Naive thymus-derived CD4-positive, alpha-beta T cell (primary cell): ENCODE measurements at places on chromosomes 5 and 9. TPM values are rescaled to one million over a fixed set of nuclear protein-coding genes. Genes with fewer than 3 reads are reported as not detected.

- DNase-seq, result no peak
These were observed 453.6 kb downstream of the CSNK1G3 start for GRCh38 chr5:123965626-123966025.

- DNase-seq, result no peak
These were observed 40.2 kb upstream of the TEX48 start for GRCh38 chr9:114722081-114722621.

Gene ARAP3
- polyA plus RNA-seq, result not detected

Gene ZNF300
- 0.15 TPM for polyA plus RNA-seq

- no peak for DNase-seq
These were observed 31.1 kb upstream of the STXBP1 start for GRCh38 chr9:127580879-127581475.

Gene FGF18
- polyA plus RNA-seq, result not detected

DNA sequence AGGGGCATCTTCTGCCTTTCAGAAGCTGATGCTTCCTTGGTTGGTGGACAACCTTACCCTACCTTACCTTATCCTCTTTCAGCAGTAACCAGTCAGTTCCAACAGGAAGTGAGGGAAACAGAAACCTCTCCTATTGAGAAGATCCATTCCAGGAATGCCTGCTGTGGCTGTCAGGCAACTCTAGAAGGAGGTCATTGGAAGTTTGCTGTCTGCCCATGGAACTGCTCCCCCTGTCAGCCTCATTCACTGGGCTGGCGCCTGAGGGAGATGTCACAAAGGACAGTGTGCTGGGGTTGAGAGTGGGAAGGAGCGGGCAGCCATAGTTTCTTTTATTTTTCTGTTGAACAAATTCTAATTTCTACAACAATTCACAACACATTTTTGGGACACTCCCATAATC lies 54.7 kb downstream of the IRX1 start:
- no peak for DNase-seq

DNA sequence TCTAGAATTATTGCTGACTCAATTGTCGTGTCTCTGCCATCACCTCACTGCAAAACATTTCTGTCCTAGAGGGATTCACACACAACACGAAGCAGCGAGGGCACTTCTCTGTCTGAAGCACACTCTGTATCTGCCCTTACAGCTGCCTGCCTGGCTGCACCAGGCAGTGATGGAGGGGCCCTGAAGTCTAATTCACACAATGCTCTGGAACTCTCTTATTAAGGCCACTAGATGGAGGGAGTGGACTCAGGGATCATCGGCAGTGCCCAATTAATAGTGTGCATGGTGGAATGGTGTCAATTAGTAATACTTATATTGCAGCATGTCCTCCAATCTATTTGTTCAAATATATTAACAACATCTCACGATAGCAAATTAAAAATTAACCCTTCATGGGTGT lies 157.5 kb upstream of the MAP1B start:
- no peak for DNase-seq

DNA sequence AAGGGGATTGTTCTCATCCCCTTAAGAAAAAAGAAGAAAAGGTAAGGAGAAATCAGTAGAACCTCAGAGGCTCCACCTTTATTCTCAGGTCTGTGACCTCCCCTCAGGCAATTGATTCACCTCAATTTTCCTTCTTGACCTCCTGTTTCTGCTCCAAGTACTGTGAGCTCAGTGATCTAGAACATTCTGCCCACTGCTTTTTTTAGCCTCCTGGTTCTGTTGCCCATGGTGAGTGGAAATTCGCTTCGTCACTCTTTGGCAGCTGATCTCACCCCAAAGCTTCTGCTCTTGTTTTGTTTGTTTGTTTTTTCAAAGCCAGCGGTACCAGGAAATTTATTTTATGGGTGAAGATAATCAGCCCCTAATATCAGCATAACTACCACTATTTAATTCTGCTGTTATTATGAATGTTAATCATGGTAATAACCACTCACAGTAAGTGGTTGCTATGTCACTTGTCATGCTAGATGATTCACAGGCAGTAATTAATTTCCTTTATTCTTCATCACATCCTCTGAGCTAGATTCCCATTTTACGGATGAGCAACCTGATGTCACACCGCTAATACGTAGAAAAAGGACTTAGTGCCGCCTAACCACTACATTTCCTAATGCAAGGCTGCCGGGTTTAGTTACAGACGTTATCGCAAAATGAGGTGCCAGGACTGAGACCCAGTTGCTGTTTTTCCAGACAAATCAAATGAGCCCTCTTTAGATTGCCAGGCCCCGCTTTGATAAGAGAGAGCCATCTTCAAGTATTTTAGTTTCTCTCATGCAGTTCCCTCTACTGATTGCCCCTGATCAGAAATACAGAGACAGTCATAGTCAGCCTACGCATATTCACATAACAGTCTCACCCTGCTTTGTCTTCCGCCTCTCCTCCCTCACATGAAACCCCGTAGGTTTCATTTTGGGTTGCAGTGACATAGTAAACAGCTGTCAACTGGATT lies 78.2 kb downstream of the CYFIP2 start:
- DNase-seq, result no peak

DNA sequence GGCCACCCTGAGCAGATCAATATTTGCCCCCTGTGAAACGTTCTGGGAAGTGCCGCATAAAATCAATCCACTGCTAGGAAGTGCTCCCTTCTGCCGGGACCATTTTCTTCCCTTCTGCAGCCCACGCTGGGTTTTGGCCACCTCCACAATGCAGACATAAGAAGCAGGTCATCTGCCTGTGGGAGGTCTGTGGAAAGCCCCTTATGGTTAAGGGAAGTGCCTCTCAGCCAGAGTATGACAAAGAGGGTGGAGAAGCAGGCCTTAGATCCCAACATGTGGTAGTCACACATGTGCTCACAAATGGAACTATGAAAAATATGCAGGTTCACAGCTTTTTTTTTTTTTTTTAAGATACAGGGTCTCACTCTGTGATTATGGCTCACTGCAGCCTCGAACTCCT lies 82.8 kb downstream of the SLC1A3 start:
- no peak for DNase-seq

Gene GARIN3
- 0.07 TPM for polyA plus RNA-seq

DNA sequence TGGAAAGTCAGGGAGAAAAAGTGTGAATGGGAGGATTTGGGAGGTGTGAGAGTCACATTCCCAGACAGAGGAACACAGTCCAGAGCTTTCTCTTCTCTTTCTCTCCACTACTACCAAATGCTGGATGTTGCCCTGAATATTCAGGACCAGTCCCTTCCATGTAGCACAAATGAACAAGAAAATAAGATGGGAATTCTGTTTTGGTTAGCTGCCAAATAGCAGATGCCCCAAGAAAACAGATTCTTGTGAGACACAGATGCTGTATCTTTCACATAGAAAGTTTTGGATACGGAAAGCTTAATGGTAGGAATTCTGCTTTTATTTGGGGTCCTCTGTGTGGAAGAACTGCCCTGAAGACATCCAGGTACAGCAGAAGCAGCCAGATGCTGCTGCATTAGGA lies 37.8 kb downstream of the PRLR start:
- DNase-seq, result no peak

Gene WNT8A
- polyA plus RNA-seq, result not detected

DNA sequence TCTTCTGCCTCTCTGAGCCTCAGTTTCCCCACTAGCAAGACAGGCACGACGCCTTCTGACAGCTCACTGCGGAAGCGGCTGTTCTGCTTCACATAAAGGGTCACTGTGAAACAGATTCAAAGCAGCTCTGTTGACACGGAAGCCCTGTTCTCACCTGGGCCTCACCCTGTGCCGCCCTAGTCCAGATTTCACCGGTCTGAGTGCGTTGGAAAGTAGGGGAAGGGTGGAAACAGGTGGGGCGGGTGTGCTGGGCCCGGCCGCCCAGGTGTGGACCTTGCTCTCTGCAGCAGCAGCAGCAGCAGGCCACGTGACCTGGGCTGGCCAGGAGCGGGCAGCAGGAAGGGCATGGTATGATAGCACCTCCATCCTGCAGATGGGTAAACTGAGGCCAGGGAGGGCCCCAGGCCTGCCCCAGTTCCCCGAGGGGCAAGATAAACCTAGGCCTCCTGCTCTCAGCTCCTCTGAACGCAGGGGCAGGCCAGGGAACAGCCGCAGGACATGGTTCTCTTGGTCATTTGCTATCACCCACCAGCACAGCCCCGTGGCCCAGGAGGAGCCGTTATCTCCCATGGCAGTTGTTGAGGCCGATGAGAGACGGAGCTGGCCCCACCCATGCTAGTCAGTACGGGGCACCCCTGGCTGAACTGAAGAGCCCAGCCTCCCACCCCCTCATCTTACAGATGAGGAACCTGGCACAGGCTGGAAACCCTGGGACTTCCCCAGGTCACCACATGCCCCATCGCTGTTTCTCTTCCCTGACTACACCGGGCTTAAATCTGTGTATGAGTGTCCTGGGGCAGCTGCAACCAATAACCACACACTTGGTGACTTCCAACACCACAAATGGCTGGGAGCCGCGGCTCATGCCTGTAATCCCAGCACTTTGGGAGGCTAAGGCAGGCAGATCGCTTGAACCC lies 12.1 kb downstream of the PTGES2 start:
- DNase-seq, result no peak

Gene ARHGEF39
- 0.12 TPM for polyA plus RNA-seq

- DNase-seq, result no peak
These were observed 64.3 kb upstream of the GARNL3 start for GRCh38 chr9:127200106-127200862.

DNA sequence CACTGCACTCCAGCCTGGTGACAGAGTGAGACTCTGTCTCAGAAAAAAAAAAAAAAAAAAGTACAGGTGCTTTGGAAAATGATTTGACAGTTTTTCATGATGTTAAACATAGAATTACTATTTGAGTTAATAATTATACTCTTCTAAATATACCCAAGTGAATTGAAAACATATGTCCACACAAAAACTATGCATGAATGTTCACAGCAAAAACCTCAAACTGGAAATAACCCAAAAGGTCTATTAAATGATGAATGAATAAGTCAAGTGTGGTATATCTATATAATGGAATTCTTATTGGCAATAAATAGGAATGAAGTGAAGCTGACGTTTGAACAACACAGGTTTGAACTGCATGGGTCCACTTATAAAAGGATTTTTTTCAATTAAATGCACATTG lies 207.2 kb upstream of the DAB2 start:
- no peak for DNase-seq

DNA sequence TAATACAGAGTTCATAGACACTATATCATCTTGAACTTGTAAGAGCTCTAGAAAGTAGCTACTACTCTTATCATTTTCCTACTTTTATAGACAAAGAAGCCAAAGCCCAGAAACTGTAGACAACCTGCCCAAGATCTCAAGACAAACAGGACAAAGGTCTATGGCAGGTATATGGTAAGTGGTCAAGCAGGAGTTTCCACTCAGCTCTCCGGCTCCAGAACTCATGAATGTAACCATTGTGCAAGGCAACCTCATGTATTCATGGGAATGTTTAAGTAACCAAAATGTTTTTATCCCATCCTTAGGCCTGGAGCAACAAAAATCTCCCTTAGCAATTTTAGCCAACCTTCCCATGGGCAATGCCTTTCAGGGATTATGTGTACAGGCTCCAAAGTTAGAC lies 163.4 kb upstream of the PUM3 start:
- no peak for DNase-seq

GRCh38 chr9:83130541-83130940 lies 67.6 kb upstream of the RASEF start:
- DNase-seq, result no peak

Gene OMD
- not detected for polyA plus RNA-seq

DNA sequence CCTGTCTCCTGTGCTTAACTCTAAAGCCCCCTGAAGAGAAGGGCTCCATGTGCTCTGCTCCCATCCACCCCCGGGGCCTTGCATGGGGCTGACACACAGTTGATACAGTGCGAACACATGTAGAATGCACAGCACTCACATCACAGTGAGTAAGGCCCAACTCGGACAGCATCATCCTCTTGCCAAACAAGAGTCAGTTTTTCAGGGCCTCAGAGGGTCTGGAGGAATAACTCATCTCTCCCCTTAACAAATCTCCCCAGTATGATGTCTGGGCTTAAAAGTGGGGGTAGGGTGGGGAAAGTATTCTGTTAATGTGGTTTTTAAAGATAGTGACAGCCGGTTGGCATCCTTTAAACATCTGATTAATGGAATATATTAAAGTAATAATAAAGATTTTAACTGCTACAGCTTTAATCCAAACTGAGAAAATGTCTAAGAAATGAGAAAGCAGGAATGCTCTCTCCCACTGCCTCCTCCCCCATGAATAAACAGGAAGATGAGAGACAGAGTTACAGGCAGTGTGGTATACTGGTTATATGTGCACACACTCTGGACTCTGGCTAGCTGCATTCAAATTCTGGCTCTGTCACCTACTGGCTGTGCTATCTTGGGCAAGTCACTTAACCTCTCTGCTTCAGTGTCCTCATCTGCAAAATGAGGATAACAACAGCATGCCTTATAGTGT lies 22.5 kb downstream of the APBA1 start:
- no peak for DNase-seq

DNA sequence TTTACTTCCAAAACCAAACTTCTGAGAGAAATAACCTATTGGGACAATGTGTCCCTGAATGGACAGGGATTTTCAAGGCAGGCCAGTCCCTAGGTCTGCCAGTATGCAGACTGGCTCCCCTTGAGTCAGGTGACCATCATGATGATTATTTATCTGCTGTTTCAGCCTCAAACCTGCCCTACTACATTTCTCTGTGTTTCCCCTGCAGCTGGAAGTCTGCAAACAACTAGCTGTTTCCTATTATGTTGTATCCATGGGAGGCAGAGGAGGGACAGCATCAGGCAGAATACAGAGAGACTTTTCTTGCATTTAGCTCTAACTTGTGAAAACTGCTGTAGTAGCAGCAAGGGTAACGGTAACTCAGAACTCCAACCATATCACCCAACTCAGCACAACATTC lies 36.2 kb upstream of the IFNK start:
- DNase-seq, result no peak

GRCh38 chr9:108093773-108094675 lies 604.5 kb upstream of the KLF4 start:
- no peak for DNase-seq

GRCh38 chr9:93254061-93254481 lies 70.1 kb downstream of the WNK2 start:
- DNase-seq, result no peak

Gene SMC5
- 16.5 TPM for polyA plus RNA-seq

DNA sequence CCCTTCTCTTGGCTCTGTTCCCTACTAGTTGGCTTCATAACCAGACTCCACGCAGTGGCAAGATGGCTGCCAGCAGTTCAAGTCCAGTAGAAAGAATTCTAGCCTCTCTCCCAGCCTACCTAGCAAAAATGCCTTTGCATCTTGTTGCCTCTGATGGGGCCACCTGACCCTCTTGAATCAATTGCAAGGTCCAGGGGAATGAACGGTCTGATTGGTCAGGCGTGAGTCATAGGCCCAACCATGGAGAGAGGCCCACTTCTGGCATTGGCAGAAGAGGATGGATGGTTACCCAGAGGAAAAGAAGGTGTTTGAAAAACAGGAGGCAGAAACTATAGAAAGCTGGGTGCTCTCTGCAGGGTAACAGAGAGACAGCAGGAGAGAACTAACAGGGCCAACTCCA lies 622.6 kb downstream of the CCDC171 start:
- no peak for DNase-seq

Gene ROR2
- not detected for polyA plus RNA-seq

GRCh38 chr9:18451406-18451805 lies 22.5 kb upstream of the ADAMTSL1 start:
- no peak for DNase-seq

GRCh38 chr9:105281926-105282325 lies 37.5 kb downstream of the SLC44A1 start:
- no peak for DNase-seq

Gene GBA2
- 24.3 TPM for polyA plus RNA-seq

- DNase-seq, result no peak
These were observed 4.8 kb upstream of the ENTPD8 start for GRCh38 chr9:137445930-137446431.

GRCh38 chr5:141412854-141413539 lies at the start of gene PCDHGA10:
PCDHGA10 (plus strand) TSS chr5:141412987; CDS start chr5:141413176, 189 bp downstream.
- DNase-seq, result peak; percentile 51

Gene NRARP
- not detected for polyA plus RNA-seq

- DNase-seq, result no peak
These were observed 231.8 kb downstream of the DRD1 start for GRCh38 chr5:175211956-175212756.
